ENCODE measurements at places on chromosomes 1 and 21.

DNA sequence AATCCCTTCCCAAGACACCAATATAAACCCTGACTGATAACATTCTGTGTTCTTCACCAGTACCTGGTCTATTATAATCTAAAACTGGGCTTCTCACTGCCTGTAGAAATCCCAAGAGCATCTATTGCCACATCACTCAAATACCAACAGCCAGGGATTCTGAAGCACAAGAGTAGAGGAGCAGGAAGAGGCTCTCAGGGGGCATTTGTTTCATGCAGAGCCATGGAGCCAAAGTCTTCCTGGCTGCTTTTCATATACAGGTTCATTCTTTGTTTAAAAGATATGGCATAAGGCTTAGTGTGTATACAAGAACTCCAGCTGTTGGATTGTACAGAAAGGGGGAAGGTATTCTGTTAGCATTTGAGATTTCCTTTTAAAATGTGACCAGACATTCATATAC is 38.2 kb upstream of the USH2A start:
- no peak for DNase-seq

- no peak for DNase-seq
These were observed 125.0 kb downstream of the PRDM2 start for GRCh38 chr1:13825033-13825432.

- DNase-seq = no peak
These were observed 893 bp upstream of the CFAP45 start for GRCh38 chr1:159900755-159901360.

- no peak for DNase-seq
These were observed 2.5 kb upstream of the ID3 start for GRCh38 chr1:23561813-23562100.

GRCh38 chr1:205365945-205366463 is 9.3 kb upstream of the KLHDC8A start:
- no peak for DNase-seq

DNA sequence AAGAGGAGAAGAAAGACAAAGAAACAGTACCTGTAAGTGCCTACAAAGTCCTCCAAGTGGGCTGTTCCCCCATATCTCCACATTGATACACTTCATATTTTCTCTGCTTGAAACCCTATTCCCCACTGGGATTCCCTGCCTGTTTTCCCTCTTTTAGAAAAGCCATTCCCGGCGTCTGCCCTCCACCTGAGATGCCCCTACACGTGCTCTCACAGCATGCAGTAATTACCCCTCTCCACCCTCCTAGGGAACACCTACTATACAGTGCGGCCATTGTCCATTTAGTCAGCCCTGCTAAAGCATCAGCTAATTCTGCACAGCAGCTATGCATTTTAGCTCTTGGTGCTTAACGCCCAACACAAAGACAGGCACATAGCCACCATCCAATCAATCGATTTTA is 135.7 kb upstream of the TIAM1 start:
- no peak for DNase-seq

- DNase-seq = no peak
These were observed 12.8 kb downstream of the ZNF687 start for GRCh38 chr1:151294742-151295462.

DNA sequence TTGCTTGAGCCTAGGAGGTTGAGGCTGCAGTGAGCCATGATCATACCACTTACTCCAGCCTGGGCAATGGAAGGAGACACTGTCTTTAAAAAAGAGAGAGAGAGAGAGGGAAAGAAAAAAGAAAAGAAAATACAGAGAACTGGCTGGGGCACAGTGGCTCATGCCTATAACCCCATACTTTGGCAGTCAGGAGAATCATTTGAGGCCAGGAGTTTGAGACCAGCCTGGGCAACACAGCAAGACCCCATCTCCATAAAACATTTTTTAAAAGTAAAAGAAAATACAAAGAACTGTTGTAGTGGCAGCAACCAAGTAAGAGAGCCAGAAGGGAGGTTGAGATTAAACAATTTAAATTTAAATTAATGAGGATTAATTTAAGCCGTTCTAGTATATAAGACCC is 39.8 kb downstream of the WDTC1 start:
- no peak for DNase-seq

DNA sequence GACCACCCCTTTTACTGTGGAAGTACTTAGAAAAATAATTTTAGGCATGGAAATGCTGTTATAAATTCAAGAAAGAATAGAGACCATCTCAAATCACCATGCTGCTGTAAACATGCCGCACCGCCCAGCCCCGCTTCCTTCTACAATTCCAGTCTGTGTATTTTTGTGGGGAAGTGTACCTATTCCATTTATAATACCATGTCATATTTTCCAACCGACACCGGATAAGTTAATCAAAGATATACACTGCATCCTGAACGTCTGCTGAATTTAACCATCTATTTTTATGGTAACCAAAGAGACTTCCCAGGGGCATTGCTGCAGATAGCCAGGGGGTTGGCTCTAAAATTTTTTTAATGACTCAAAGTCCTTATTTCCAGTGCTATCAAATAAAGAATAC is 16.0 kb downstream of the CCN1 start:
- DNase-seq = no peak

- no peak for DNase-seq
These were observed 267.3 kb downstream of the LTN1 start for GRCh38 chr21:28725396-28725795.

GRCh38 chr21:44793592-44794374 is 7.8 kb downstream of the UBE2G2 start:
- DNase-seq = no peak

- no peak for DNase-seq
These were observed 117.2 kb downstream of the FASLG start for GRCh38 chr1:172776071-172776470.

- DNase-seq = no peak
These were observed 43.1 kb downstream of the PTPRU start for GRCh38 chr1:29279406-29279805.

GRCh38 chr1:188949701-188950100 is 1528.0 kb downstream of the BRINP3 start:
- DNase-seq = no peak

DNA sequence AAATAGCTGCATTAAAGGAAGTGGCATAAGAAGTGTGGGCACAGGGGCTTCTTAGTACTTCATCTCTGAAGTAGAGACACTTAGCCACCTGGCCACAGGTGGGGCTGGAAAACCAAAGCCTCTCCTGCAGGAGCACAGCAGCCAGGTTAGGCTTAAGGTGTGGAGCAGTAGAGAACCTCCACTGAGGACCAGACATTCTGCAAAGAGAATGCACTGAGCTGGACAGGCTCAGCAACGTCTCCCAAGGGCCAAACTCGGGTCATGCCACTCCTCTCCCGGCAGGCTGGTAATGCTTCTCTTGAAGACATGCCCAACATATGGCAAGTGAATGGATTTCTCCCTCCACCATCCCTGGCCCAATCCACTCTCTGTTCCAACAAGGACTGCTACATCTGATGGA is 33.0 kb upstream of the LRRC38 start:
- DNase-seq = no peak

GRCh38 chr1:205301842-205302588 is 19.5 kb downstream of the NUAK2 start:
- no peak for DNase-seq

- no peak for DNase-seq
These were observed 177.6 kb upstream of the OLFM3 start for GRCh38 chr1:102174259-102174863.

DNA sequence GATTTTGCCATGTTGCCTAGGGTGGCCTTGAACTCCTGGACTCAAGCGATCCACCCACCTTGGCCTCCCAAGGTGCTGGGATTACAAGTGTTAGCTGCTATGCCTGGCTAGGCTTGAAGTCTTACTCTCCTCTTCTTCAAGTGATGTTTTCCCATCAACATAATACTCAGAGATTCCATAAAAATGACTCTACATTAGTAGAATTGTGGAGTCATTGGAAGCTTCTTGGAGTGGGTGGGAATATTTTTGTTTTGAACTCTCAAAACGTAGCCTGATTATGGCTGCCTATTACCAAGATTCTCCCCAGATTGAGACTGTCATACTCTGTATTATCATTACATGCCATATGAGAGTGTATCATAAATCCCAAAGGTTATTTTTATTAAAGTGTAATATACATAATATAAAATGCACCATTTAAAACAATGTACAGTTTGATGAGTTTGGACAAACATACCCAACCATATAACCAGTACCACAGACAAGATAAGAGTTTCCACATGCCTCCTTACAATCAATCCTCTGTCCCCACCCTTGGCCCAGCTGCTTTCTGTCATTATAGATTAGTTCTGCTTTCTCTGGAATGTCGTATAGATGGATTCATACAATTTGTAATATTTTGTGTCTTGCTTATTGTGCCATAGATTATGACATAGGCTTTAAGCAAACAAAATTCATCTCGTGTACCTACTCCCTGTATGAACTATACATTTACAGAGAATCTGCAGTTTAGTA is 8.0 kb upstream of the DNM3 start:
- no peak for DNase-seq

GRCh38 chr1:6486433-6487011 is 4.9 kb downstream of the PLEKHG5 start:
- DNase-seq = peak; percentile 88

DNA sequence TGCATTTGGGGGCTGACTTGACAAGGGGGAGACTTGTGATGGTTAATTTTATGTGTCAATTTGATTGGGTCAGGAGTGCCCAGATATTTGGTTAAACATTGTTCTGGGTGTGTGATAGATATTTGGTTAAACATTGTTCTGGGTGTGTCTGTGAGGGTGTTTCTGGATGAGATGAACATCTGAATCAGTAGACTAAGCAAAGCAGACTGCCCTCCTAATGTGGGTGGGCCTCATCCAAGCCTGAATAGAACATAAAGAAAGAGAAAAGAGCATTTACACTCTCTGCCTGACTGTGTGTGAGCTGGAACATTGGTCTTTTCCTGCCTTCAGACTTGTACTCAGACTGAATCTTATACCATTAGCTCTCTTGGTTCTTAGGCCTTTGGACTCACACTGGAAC is 113.5 kb downstream of the ODF2L start:
- no peak for DNase-seq

- no peak for DNase-seq
These were observed 543.2 kb upstream of the CAMK1G start for GRCh38 chr1:209040351-209040750.

- DNase-seq = no peak
These were observed 18.2 kb downstream of the CTH start for GRCh38 chr1:70429219-70429618.

DNA sequence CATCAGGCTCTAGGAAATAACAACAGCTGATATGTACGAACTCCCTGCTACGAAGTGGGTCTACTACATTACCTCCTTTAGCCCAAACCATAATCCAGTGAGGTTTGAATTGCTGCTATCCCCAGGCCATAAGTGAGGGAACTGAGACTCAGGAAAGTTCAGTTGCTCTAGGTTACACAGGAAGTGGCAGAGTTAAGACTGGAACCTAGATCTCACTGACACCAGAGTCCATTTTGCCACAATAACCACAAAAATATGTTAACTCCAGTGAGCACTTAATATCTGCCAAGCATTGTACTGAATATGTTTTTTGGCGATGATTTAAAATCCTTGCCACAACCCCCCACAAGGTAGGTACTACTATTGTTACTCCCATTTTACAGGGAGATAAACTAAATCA is 8.9 kb upstream of the TADA1 start:
- no peak for DNase-seq

DNA sequence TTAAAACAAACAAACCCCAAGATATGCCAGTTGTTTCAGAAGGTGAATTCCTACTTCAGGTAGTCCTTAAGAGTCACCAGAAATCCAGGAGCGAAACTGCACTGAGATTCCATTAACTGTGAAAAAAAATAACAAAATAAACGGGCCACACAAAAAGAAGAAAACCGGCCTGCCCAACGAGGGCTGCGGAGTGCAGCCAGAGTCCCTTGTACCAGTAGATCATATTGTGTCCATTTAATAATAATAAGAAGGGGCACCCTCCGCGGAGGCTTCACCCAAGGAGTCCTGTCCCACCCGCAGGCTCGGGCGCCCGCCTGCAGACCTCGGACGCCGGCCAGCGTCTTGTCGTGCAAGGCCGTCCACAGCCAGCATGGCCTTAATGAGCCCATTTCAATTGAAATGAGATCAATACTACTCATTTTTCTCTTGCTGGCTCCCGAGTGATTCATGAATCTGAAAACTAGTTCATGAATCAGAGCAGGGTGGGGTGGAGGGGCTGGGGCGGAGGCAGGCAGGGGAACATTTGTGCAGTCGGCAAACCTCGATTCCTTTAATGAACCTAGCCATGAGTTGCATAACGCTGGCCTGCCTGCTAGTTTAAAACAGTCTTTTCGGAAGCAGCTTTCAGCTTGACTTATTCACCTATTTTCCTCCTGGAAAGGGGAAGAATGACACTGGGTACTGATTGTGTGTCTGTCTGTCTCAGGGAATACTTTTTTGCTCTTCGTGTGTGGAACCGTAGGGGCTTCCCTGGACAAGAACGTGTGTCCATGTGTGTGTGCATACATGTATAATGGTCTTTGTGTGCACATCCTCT is 113.1 kb upstream of the IRF2BP2 start:
- peak; percentile 51 for DNase-seq

- no peak for DNase-seq
These were observed 811.8 kb upstream of the ADGRL2 start for GRCh38 chr1:80988926-80989325.

GRCh38 chr1:109149874-109150601 is 36.1 kb downstream of the ELAPOR1 start:
- DNase-seq = no peak

DNA sequence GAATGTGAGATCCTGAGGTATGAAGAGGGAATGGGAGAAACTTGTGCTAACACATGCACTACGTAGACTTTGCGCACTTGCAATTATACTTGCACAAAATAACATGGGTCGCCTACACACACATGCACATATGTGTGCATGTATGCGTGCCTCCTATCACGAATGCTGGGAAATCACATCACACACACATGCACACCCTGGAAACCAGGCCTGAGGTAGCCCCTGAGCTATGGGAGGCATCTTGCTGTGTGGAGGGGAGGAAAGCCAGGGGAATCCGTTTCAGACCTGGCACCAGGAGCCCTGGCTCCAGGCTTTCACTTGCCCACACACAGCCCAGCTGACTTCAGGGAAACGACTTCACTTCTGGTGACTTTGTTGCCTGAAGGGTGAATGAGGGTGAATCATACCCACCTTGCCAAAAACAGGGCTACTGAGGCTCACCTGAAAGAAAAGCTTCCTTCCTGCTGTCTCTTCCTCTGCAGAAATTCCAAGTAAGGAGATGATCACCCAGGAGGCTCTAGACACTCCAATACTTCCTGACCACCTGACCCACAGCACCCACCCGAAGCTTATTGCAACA is 136.0 kb upstream of the NGF start:
- no peak for DNase-seq

DNA sequence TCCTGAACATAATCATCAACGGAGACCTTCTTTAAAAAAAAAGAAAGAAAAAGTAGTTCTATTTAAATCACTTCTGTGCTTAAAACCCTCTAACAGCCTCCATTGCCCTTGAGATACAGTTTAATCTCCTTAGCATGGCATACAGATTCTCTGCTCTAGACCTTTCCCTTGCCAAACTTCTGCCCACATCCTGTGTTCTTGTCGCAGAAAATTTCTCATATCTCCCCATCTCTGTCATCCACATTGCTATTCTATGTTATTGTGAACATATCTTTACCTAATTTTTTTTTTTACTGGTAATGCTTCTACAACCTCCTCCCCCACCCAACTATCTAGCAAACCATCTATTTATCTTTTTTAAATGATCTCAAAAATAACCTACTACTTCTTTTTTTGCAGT is 135.7 kb upstream of the PROX1 start:
- DNase-seq = no peak

All from activated CD4-positive, alpha-beta memory T cell treated with anti-CD3 and anti-CD28 coated beads, Interleukin-2, amount 10 ng/mL, durations not matched to agents 7 days and 5 days (primary cell).